Heart left ventricle (tissue), 16 donors: ENCODE measurements at places on chromosomes 7 and 10.

- no peak for DNase-seq
These were observed 259.7 kb upstream of the PITRM1 start for GRCh38 chr10:3432081-3432825.

- no peak for DNase-seq
These were observed 52.1 kb upstream of the JCAD start for GRCh38 chr10:30111340-30112022.

- DNase-seq = no peak
These were observed 33.6 kb downstream of the MEOX2 start for GRCh38 chr7:15652776-15653290.

- DNase-seq = no peak
These were observed 129.3 kb downstream of the GFRA1 start for GRCh38 chr10:116143673-116144222.

DNA sequence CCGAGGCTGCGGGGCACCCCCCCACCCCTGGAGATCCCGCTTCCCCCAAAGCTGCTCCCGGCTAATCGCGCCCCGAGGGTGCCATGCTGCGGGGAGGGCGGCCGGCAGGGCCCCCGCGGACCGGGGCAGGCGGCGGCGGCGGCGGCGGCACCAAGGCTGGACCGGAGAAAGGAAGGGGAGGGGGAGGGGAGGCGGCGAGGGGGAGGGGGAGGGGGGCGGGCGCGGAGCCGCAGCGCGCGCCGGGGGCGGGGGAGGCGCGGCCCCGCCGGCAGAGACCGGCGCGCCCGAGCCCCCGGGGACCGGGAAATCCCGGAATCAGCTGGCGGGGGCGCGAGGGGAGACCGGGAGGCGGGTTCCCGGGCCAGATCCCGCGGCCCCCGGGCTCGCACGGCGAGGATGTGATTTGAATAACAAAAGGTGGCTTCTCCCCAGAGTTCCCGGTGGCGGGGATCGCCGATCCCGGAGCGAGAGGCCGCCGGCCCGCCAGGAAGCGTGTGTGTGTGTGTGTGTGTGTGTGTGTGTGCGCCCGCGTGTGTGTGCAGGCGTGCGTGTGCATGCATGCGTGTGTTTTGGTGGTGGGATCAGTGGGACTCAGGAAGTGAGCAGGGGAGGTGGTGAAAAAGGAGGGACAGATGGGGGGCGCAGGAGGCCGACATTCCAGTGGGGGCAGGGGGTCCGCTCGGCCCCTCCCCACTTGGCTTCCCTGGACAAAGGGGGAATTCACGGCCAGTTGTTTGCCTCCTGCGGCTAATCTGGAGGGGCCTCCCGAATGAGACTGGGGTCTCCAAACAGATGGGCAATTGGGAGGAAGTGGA lies 99.5 kb downstream of the HIP1 start:
- DNase-seq = peak; percentile 65

DNA sequence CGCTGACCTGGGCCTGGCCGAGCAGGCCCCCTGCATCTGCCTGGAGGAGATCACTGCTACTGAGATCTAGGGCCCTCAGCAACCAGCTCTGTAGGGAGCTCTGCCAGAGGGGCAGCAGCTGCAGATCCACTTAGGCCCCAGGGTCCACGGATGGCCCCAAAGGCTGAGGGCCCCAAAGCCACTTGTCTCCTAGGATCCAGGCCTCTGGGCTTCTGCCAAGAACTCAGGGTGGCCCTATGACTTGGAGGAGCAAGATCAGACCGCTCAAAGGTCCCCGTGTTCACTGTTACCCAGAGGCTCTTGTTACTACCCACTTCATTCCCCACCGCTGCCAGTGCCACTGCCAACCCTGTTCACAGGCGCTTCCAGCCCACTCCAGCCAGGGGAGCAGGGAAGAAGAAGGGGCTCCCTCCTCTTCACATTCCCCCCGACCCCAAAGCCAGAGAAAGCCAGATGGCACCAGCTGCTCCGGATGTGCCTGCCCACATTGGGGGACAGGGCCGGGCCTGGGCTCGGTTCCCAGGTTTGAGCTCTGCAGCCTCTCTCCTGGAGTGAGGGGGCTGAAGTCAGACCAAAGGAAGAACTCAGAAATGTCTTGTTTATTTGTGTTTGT lies 7.6 kb downstream of the LZTS2 start:
- peak; percentile 51 for DNase-seq

DNA sequence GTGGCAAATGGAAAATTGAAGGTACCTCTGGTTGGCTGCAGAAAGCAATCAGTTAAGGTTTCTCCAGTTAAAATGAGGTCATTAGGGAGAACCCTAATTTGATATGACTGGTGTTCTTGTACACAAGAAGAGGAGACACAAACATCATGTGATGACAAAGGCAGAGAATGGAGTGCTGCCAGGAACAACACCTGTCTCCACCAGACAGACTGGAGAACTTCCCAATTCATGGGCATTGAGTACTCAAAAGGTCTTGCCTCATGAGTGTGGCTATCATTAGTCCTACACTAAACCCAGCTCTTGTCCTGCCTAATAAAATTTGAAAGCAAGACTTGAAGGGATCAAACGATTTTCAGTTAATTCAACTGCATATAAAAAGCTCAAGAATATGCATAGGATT lies 152.6 kb downstream of the PTPN20 start:
- DNase-seq = no peak

DNA sequence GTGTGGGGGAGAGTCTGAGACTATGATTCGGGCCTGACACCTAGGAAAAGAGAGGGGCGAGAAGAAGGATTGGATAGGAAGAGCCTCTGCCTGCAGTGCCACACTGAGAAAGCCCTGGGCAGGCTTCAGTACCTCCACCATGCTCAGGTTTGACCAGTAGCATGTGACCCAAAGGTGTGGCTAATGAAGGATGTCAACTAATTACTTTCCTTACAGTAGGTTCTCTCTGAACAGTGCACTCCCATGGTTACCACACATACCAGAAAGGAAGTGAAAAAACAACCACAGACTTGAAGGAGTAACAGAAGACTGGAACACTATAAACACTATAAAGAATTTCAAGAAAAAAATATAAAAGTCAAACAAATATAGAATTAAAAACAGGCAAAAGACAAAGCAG lies 46.2 kb downstream of the SEM1 start:
- no peak for DNase-seq

- DNase-seq = no peak
These were observed 10.2 kb upstream of the EPC1 start for GRCh38 chr10:32357056-32357735.

GRCh38 chr10:102485093-102485784 lies 17.3 kb downstream of the ACTR1A start:
- DNase-seq = peak; percentile 9

GRCh38 chr7:29173458-29173857 lies 21.1 kb upstream of the CHN2 start:
- DNase-seq = no peak

DNA sequence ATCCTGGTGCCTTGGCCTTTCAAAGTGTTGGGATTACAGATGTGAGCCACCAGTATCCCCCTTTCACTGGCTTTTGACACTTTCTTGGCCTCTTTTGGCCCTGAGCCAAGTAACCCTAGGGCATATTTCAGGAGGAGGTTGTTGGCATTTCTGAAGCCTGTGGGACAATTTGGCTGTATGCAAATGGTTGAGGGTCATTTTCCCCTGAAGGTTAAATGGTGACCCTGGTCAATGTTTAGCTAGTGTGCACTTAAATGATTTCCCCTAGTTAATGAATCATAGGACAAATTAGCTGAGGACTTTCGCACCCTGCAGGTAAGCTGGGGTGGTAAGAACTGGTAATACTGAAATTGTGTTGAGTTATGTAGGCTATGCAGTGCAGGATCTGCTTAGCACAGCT lies 660.5 kb downstream of the LRMDA start:
- no peak for DNase-seq

GRCh38 chr7:151886783-151887182 lies 9.9 kb upstream of the PRKAG2 start:
- DNase-seq = no peak

- DNase-seq = no peak
These were observed 7.7 kb downstream of the MACROH2A2 start for GRCh38 chr10:70060389-70060788.

DNA sequence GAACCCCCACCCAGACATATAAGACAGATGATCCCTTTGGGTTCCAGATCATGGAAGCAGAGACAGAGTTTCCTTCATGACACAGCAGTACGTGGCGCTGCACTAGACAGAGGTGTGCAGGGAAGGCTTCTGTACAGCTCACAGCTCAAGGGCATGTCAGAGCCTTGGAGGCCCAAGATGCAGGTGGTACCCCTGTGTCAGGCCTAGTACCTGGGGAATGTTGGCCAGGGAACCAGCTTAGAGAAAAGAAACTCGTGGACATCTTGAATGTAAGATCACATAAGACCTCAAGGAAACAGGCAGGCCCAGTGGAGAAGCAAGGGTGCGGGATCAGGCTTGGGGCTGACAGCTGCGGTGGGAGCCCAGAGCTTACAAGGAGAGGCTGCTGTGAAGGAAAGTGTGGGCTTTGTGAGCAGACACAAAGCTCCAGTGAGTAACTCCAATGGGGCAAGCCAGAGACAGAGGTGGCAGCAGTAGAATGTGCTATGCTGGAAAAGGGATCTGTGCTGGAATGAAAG lies 91.4 kb downstream of the WDFY4 start:
- DNase-seq = no peak

- DNase-seq = no peak
These were observed 90.5 kb downstream of the TWIST1 start for GRCh38 chr7:19026888-19027287.

DNA sequence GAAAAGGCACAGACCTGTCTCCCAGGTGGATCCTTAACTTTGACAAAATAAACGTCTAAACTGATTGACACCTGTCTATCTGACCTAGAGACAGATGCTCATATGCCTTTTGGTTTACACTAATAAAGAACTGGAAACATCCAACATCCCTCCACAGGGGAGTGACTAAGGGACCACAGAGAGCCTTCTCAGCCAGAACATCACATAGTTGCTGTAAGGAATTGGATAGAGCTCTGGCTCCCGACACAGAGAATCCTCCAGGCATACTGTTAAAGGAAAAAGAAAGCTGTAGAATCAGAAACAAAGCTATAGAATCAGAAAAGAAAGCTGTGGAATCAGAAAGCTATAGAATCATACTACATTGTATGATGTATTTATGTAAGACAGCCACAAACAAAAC lies 258.8 kb downstream of the STK31 start:
- DNase-seq = no peak

- DNase-seq = no peak
These were observed 34.2 kb upstream of the GNA12 start for GRCh38 chr7:2878306-2878705.

DNA sequence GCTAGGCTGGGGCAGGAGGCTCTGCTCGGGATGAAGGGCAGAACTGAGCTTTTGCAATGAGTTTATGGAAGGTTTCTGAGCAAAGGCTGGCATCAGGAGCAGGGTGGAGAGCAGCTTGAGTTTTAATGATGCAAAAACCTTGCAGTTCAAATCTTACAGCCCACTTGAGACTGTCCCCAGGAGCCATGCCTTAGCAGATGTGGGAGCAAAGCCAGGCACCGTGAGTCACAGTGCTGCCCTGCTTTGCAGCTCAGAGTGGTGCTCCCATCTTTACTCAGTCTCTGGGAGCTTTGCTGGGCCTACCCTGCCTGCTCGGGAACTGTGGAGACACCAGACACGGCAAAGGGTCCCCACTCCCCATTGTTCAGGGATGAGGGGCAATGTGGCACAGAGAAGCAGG lies 122.4 kb upstream of the NPS start:
- DNase-seq = no peak

DNA sequence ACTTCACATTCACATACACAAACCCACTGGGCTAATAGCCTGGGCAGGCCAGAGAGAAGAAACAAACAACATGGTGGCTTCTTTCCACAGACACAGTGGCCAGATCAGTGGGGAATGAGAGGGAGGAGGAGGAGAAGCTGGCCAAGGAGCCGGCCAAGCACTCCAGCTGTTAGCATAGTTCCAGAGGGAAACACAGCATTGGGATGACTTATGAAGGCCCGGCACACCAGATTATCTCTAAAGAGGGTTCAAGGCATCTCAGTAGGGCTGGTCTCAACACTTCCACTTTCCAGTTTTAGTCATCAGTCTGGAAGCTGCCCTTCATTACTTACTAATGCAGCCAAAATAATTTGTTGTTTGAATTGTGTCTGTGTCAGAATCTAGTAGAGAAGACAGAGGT lies 42.1 kb upstream of the GPR26 start:
- DNase-seq = no peak

DNA sequence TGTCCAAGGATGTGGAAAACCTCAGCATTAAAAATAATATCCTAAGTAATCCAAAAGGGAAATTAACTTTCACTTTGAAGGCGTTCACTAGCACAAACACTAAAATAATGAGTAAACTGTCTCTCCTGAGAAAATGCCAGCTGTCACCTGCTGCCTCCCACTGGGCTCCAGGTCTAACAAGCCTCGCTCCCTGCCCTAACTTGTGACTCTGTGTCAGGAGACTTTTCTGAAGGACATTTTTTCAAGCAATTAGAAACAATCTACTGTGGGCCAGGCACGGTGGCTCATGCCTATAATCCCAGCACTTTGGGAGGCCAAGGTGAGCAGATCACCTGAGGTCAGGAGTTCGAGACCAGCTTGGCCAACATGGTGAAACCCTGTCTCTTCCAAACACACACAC lies 72.8 kb upstream of the GLCCI1 start:
- no peak for DNase-seq

GRCh38 chr7:116251675-116252074 lies 41.3 kb downstream of the TES start:
- DNase-seq = no peak

- DNase-seq = no peak
These were observed 93.3 kb upstream of the ELMO1 start for GRCh38 chr7:37541810-37542443.

DNA sequence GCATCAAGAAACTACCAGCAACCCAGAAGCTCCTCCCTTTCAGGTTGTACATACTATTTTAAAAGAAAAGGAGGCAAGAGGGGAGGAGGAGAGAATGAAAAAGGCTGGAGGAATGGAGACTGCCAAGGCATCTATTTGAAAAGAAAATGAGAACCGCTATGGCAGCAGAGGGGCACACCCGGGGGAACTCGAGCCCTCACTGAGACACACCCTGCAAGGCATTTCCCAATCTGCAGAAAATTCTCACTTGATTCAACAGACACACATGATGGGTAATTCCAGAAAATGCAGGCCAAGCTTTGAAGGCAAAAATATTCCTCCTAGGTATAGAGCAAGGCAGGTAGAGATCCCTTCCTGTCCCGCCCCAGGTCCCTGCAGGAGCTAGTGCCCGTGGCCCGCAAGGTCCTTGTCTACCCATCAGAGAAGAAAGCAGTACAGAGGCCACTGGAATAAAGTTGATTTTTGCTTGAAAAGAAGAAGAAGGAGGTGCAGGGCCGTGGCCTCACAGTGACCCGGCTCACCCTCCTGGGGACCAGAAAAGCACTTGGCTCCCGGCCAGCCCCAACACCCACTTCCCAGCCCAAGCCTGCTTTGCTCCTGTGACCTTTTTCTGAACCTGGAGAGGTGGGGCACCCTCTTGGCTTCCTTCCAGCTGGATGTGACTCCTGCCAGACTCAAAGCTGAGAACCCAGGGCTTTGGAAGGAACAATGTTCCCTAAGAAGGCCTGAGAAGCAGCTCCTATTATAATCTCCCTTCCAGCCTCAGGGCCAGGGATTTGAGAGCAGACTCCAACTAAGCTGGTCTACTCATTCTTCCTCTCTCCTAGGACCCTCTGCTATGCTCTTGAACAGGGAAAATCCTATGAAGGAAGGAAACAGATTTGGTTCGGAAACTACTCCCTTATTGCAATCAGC lies 6.2 kb upstream of the PIK3CG start:
- peak; percentile 77 for DNase-seq
